Activated T-helper 2 cell treated with anti-CD3 and anti-CD28 coated beads, Interferon-gamma antibody, Interleukin-2, Interleukin-4, amounts not matched to agents 10 μg/mL and 5 μg/mL and 100 μg/mL, durations not matched to agents 14 hours and 24 hours and 36 hours (primary cell): ENCODE measurements at places on chromosomes 5 and 9. TPM values are rescaled to one million over a fixed set of nuclear protein-coding genes. Genes with fewer than 3 reads are reported as not detected.

DNA sequence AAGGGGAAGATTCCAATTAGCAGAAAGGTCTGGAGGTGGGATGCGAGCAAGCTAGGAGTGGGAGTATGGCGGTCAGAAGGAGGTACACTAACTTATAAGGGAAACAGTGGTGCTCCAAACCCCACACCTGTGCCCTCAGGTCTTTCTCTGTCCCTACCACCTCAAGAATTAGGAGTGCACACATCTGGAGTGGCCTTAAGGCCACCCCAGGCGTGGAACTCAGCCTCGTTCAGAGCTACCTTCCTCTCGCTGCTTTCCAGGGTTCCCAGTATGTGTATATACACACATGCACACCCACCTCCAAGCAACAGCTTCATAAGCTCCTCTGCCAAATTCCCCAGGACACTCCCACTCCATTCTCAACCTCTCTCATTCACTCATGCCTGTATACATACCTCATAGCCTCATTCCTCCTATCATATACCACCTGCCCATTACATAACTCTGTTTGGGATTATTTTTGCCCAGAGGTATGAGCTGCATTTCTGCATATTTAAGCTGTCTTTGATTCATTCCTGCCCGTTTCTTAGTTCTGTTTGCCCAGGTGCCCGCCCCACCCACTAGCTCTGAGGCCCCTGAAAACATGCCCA, 118.7 kb downstream of the PSD2 start:
- no peak overlapping the region for H3K4me3 ChIP-seq
- H3K4me1 ChIP-seq, result no peaks in the 10 kb centered on the region
- no peak overlapping the region for H3K27ac ChIP-seq

GRCh38 chr5:131821221-131821620, 24.4 kb upstream of the FNIP1 start:
- H3K36me3 ChIP-seq, result no peaks in the 10 kb centered on the region
- no peak for DNase-seq

DNA sequence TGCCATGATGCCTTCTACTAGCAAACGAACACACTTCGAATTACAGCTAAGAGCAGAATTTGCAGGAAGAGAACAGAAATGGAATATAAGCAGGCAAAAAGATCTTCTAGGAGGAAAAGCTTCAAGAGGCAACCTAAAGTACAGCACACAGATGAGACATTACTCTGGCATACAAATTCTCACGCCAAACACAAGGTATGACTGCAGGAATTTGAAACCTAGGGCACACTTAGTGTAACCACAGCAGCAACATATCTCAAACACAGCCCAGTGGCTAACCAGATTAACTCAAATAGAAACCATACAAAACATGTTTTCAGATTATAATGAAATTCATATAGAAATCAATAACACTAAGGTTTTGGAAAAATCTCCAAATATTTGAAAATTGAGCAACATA, 481.0 kb upstream of the RGMB start:
- H3K36me3 ChIP-seq, result no peaks in the 10 kb centered on the region
- DNase-seq, result no peak
- H3K4me1 ChIP-seq, result peaks cover 5% of the 10 kb centered on the region
- no peak overlapping the region for H3K27ac ChIP-seq

GRCh38 chr9:90854637-90855175, 53.1 kb downstream of the SYK start:
- no peak overlapping the region for H3K27ac ChIP-seq
- H3K36me3 ChIP-seq, result no peaks in the 10 kb centered on the region
- no peak for DNase-seq
- peaks cover 22% of the 10 kb centered on the region for H3K27me3 ChIP-seq
- peaks cover 6% of the 10 kb centered on the region for H3K4me1 ChIP-seq
- no peak overlapping the region for H3K4me3 ChIP-seq

DNA sequence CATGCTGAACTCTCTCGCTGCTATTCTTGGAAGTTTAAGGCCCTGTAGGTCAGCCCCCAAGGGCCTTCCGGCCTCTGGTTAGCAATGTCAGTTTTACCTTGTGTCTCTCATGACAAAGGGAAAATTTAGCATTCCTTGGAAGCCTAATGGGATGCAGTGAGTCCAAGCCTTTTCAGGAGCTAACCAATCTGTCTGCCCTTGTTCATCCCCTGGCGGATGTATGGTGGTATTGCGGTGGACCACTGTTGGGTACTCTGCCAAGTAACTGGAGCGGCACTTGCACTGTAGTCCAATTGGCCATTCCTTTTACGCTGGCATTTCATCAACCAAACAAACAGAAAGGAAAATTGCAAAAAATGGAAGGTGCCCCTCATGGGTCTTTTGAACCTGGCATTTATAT, 318.4 kb upstream of the NMUR2 start:
- H3K36me3 ChIP-seq, result no peaks in the 10 kb centered on the region
- no peaks in the 10 kb centered on the region for H3K27me3 ChIP-seq
- H3K27ac ChIP-seq, result no peak overlapping the region
- DNase-seq, result no peak

DNA sequence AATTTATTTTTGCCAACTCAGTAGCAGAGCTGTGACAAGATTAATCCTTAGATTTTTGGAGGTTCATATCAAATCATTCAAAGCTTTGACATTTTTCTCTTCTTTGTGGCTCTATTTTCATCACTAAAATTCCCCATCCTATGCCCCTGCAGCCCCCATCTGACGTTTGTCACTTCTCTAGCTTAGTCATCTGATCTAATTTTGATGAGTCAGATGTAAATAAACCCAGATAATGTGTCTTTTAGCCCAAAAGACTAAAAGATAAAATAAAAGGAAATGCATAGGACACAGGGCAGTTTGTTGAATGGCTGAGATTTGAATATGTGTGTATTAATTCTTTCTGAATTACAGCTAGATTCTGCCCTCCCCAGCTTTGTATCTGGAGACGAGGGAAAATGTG, 897 bp upstream of the HSPB3 start:
- no peak overlapping the region for H3K27ac ChIP-seq
- no peak overlapping the region for H3K4me3 ChIP-seq
- H3K36me3 ChIP-seq, result no peaks in the 10 kb centered on the region

- H3K27me3 ChIP-seq, result no peaks in the 10 kb centered on the region
- no peak overlapping the region for H3K27ac ChIP-seq
- H3K4me3 ChIP-seq, result no peak overlapping the region
- H3K36me3 ChIP-seq, result no peaks in the 10 kb centered on the region
- no peak for DNase-seq
These were observed 37.7 kb downstream of the NSG2 start for GRCh38 chr5:174083056-174083827.

- peaks cover 49% of the 10 kb centered on the region for H3K36me3 ChIP-seq
- peak overlapping the region; percentile 88 for H3K4me3 ChIP-seq
- H3K27me3 ChIP-seq, result no peaks in the 10 kb centered on the region
These were observed 943 bp downstream of the STING1 start for GRCh38 chr5:139481580-139482049.

DNA sequence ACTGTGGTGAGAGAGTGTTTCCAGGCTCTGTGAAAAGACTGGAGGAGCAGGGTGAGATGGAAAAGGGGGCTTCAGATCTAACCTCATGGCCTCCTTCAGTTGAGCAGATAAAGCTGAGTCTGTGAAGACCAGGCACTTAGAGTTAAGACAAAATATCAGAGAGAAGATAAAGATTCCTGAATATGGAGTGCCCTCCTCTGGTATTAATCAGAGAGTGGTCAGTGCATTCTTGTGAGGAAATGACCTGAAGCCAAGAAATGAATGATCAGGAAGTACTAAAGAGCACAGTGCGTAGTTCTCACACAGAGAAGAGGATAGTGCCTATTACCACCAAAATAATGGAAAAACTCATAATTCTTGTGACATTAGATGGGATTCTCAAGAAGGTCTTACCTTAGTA, 1417.0 kb upstream of the ACO1 start:
- no peak for DNase-seq
- H3K4me1 ChIP-seq, result no peaks in the 10 kb centered on the region
- H3K36me3 ChIP-seq, result no peaks in the 10 kb centered on the region

- H3K4me1 ChIP-seq, result peaks cover 4% of the 10 kb centered on the region
- DNase-seq, result no peak
- H3K36me3 ChIP-seq, result peaks cover 24% of the 10 kb centered on the region
- no peak overlapping the region for H3K4me3 ChIP-seq
- H3K27ac ChIP-seq, result no peak overlapping the region
These were observed 98.0 kb downstream of the RASGRF2 start for GRCh38 chr5:81058121-81058520.

The BHMT2 gene
- not detected in 2 replicates for total RNA-seq

The UBE2B gene
- total RNA-seq, result 97.2 and 97.5 TPM in 2 replicates

The LPAR1 gene
- not detected in 2 replicates for total RNA-seq
